ENCODE measurements at places on chromosomes 7 and 10.
A peak's percentile ranks its signal among the peaks of the same experiment; 100 is the strongest.

- DNase-seq = no peak
Observed at GRCh38 chr10:12774204-12774894, 227.2 kb downstream of the CCDC3 start.

DNA sequence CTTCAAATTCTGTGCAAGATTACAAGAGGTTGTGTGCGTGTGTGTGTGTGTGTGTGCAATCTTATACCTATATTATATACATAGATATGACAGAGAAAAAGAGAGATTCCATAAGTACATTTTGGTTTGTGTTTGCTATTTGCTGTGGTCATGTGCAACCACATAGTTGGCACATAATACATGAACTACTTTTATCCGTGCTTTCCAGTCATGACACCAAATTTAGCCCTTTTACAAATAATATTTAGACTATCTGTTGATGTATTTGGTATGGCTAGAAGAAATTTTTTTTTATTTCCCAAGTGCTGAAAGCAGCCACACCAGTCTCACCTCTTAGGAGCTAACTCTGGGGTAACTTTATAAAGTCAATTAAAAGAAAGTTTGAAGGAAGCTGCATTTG is 63.5 kb upstream of the EGFR start:
- no peak for DNase-seq

GRCh38 chr10:124588736-124589490 is 127.3 kb downstream of the LHPP start:
- peak; percentile 13 for DNase-seq

DNA sequence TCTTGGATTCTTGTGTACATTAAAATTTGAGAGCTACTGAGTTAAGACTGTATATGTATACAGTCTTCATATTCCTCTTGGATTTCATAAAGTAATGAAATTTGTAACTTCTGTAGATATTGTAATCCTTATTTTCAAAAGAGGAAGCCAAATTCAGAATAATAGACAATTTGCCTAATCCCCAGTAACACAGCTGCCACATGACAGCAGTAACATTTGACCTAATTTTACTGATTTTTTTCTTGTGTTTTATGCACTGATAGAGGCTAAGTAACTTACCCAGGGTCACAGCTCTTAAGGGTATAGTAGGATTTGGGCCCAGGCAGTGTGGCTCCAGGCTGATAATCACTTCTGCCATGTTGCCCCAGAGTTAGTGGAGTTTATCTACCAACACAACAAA is 40.4 kb upstream of the IL6 start:
- no peak for DNase-seq

DNA sequence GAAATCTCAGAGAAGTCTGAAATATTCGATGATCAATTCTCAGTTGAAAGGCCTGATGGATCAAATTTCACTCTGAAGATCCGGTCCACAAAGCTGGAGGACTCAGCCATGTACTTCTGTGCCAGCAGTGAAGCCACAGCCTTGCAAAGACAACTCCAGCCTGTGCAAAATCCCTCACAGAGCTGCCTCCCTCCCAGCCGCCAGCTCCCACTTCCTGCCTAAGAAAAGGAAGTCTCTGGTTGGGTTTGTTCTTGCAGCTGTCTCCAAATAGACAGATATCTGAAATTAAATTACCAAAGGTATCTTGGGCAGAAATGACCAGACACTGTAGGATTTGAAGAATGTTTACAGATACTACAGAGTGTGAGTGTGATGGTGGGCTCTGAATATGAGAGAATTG is 43.4 kb upstream of the PRSS58 start:
- no peak for DNase-seq

- peak; percentile 75 for DNase-seq
Observed at GRCh38 chr7:27640884-27641574, 21.7 kb downstream of the HIBADH start.

- no peak for DNase-seq
Observed at GRCh38 chr7:2151801-2152612, 80.7 kb downstream of the MAD1L1 start.

- DNase-seq = no peak
Observed at GRCh38 chr10:73875139-73875475, 752 bp upstream of the CAMK2G start.

DNA sequence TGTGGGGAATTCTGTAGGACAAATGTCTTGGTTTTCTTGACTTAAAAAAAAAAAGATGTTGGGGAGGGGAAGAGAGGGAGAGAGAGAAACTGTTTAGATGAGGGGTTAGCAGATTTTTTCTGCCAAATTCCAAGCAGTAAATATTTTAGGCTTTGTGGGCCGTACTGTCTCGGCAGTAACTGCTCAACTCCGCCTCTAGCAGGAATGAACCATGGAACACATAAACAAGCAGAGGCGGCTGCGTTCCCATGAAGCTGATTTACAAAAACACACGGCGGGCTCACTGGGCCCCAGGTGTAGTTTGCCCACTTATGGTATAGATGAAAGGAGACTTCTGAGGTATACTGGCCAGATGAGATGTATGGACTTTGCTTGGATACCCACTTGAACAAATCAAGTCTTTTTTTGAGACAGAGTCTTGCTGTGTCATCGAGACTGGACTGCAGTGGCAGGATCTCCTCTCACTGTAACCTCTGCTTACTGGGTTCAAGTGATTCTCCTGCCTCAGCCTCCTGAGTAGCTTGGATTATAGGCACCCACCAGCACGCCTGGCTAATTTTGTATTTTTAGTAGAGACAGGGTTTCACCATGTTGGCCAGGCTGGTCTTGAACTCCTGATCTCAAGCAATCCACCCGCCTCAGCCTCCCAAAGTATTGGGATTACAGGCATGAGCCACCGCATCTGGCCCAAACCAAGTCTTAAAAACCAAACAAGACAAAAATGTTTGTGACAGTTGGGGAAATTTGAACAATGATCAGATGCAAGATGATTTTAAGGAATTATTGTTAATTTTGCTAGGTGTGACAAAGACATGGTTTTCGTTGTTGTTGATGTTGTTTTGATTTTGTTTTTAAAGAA is 9.7 kb upstream of the ADAMTS14 start:
- DNase-seq = peak; percentile 70

DNA sequence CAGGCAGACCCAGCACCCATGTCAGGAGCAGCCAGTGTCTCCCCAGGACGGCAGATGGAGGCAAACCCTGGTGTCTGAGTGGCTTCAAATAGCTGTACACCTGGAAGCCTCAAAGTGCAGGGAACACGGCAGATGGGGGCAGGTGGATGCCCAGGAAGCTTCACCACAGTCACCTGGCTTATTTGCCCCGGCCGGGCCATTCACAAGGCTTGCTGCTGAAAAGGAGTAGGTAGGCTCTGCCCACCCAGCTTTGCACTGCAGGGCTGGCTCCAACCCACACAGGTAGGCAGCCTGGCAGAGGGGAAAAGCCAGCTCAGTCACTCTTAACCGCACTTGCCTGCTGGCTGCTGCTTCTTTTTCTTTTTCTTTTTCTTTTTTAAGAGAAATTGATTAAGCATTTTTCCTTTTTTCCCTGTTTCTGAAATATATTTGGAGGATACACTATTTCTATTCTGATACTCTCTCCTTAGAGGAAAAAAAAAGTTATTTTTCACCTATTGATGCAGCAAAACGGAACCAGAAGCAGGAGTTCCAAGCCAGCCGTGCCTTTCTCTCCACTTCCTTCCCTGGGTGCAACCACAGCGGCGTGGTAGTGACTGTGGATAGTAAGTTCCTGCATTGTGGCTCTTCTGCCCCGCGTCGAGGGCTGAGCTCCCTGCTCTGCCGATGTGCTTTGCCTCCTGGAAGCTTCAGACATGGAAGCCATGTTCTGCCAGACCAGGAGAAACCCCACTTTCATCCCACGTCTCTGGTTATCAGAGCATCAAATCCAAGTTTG is 118.3 kb downstream of the KLF6 start:
- DNase-seq = no peak

- DNase-seq = no peak
Observed at GRCh38 chr7:7772397-7772821, 54.0 kb upstream of the RPA3 start.

GRCh38 chr7:110626414-110626813 is 464.5 kb upstream of the LRRN3 start:
- DNase-seq = no peak

GRCh38 chr7:36003343-36003742 is 149.7 kb upstream of the EEPD1 start:
- no peak for DNase-seq

DNA sequence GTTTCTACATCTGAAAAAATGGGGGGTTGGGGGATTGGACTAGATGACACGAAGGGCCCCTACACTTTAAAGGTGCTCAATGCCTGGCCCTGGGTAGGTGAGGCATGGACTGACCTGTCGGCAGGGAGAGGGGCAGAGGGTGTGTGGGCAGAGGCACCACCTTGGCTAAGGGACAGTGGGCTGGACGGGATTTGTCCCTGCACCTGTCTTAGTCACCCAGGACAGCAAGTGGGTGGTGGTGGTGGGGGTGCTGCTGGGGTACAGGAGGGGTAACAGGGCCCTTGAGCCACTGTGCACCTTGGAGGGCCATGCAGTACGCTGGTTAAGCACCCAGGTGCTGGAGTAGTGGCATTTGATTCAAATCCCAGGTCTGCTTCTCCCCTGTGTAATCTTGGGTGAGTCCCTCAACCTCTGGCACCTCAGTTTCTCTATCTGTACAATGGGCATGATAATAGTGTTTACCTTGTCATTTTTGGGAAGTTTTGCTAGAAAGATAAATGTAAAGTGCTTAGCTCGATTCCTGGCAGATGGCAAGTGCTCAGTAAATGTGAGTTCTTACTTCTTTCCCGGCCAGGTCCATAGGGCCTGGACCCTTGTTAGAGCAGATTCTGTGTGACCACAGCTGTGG is 18.1 kb upstream of the SFRP5 start:
- DNase-seq = no peak

GRCh38 chr7:137476937-137477336 is 133.4 kb upstream of the PTN start:
- DNase-seq = peak; percentile 70

GRCh38 chr7:108257954-108258353 is 127.8 kb upstream of the LAMB4 start:
- no peak for DNase-seq

GRCh38 chr10:51758366-51758765 is 59.0 kb upstream of the CSTF2T start:
- no peak for DNase-seq

DNA sequence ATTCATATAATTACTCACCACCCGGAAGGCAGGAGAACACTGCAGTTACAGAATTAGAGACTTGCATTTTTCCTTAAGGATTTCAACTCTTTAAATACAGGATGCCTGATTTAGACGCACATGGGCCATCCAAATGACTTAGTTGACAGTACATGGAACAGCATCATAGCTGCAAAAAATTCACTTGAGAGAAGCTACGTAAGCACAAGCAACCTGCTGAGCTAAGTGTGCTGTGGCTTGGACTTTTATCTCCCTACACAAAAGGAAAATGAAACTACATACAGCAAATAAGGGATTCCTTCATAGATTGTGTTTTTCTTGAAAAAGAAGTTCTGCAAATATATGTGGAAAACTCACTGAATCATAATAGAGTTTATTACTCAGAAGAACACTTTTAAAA is 152.6 kb downstream of the POU6F2 start:
- DNase-seq = no peak

DNA sequence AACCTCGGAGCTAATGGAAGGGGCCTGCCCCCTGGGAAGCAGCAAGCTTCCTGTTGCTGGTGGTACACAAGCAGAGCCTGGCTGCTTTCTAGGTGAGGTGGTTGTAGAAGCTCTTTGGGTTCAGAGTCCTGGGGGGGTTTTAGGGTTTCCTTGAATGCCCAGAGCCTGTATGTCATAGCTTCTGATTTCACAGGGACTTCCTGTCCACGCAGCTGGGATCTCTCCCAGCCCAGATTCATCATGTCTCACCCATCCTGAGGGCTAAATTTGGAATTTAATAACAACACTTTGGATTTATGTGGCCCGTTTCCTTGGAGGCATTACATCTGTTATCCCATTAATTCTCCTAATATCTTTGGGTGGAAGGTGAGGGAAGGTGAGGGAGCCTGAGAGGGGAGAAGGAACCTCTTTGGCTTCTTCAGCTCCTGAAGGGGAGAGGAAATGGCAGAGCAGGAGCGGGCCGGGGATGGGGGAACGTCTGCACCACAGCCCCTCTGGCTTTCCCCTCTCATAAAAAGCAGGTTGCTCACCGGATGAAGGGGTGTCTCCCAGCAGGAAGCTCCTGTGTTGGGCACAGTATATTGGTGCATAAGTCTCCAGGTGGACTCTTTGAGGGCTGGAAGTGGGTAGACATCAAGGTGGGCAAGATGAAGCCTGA is 19.7 kb downstream of the RPS24 start:
- DNase-seq = peak; percentile 84

DNA sequence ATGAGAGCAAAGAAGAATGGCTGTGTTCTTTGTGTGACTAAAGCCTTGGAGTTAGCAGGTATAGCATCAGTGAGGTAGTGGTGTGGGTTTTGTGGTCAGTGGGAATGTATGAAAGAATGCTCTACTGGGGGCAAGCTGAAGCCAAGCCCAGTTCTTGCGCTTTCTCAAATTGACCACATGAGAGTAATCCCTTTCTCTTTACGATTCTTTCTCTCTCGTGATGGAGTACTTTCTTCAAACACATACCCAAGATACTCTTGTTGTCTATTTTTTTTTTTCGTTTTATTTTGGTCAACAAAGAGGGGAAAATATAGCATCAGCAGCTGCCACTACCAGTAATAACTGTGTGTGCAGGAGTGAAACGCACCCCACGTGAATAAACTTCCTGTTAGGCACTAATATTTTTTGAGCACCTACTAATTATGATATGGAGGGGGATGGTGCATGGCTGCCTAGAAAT is 8.4 kb upstream of the PANK1 start:
- DNase-seq = peak; percentile 78

DNA sequence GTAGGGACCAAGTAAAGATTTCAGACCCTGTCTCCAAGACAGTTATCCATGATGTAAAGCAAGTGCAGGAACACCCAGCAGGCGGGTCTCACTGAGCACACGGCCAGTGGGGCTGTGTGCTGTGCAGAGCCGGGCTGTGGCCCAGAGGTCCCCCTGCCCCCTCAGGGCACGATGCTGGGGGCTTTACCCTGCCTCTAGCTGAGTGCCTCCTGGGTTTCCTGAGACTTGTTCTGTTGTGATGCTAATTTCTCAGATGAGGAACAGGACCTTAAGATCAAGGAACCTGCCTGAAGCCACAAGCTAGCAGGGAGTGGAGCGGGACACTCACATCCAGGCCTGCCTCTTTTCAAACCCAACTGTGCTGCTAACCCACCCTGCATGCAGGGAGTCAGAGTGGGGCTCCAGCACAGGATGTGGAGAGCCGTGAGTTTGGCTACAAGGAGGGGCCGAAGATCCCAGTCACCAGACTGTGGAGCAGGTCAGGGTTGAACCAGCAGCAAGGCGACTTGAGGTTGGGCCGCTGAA is 76.1 kb upstream of the LYZL2 start:
- no peak for DNase-seq

- no peak for DNase-seq
Observed at GRCh38 chr10:69500864-69501468, 49.7 kb downstream of the TSPAN15 start.

DNA sequence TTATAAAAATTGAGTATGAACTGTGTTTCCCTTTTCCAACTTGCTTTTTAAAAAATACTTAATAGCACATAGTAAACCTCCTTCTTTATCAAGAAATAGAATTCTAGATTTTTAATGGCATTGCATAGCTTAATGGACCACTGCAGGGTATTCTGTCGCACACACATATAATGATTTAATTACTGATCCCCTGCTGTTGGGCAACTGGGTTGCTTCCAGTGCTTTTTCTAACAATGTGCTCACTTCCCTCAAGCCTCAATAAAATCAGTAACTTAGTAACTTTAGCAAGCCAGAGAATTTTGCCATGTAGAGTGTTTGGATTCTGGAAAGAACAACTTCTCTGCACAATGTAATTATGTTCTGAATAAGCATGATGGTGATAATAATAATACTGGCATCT is 49.1 kb upstream of the PDLIM1 start:
- no peak for DNase-seq

All from fibroblast of skin of right quadriceps (primary cell).